MM.1S (cell line): ENCODE measurements at places on chromosomes 7 and 10.
A peak's percentile ranks its signal among the peaks of the same experiment; 100 is the strongest.

DNA sequence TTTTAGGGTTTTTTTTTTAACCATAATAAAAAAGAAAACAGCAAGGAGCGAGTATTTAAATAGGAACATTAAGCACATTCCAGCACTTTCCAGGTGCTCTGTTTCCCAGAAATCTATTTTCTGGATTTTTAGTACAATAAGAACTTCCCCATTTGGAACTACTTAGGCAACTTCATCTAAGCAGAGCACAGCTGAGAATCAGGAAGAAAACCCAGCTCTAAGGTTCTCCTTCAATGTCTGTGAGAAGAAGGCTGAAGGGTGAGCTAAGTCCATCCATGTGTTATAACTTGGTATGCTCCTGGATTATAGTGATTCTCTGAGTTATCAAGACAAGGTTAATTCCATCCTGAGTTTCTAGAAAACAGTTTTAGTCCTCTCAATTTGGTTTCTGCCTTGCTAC, 181.9 kb downstream of the CYP26A1 start:
- H3K4me1 ChIP-seq: no peaks in the 10 kb centered on the region
- H3K27me3 ChIP-seq: no peaks in the 10 kb centered on the region
- no peak overlapping the region for H3K27ac ChIP-seq
- H3K36me3 ChIP-seq: no peaks in the 10 kb centered on the region
- no peak overlapping the region for H3K4me3 ChIP-seq

- H3K4me3 ChIP-seq: no peak overlapping the region
- no peak for DNase-seq
- no peak overlapping the region for H3K27ac ChIP-seq
- H3K27me3 ChIP-seq: no peaks in the 10 kb centered on the region
- H3K4me1 ChIP-seq: no peaks in the 10 kb centered on the region
These were observed 23.3 kb upstream of the ASCC1 start for GRCh38 chr10:72239409-72239808.

GRCh38 chr7:1691096-1691495, 21.0 kb downstream of the ELFN1 start:
- no peaks in the 10 kb centered on the region for H3K36me3 ChIP-seq
- peaks cover 50% of the 10 kb centered on the region for H3K27me3 ChIP-seq
- H3K4me3 ChIP-seq: no peak overlapping the region
- H3K4me1 ChIP-seq: no peaks in the 10 kb centered on the region
- no peak overlapping the region for H3K27ac ChIP-seq

DNA sequence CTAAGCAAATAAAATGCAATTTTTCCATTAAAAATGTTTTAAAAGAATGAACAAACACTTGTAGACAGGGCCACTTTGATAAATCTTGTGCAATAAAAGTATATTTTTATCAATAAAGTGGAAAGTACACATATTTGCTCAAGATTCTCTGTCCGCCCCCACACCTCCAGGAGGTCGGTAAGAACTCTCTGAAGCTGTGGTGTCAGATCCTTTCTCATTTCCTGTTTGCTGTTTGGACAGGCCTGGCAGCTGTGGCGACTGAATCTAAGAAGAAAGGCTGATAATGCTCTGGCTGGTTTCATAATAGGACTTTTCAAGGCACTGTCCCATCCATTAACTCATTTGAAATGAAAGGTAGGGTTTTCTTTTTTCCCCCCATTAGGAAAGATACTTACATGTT, 15.3 kb upstream of the ASB4 start:
- peak overlapping the region; percentile 19; the same call in 1 of the 2 replicates for H3K4me3 ChIP-seq
- no peaks in the 10 kb centered on the region for H3K27me3 ChIP-seq
- peak overlapping the region; percentile 39; the same call in 1 of the 2 replicates for H3K27ac ChIP-seq

GRCh38 chr7:2445047-2445446, 31.2 kb downstream of the GRIFIN start:
- H3K36me3 ChIP-seq: no peaks in the 10 kb centered on the region
- no peak for DNase-seq
- H3K27ac ChIP-seq: no peak overlapping the region

GRCh38 chr10:13335881-13336280, 12.2 kb downstream of the SEPHS1 start:
- H3K27me3 ChIP-seq: no peaks in the 10 kb centered on the region
- H3K36me3 ChIP-seq: no peaks in the 10 kb centered on the region
- no peak overlapping the region for H3K4me3 ChIP-seq

DNA sequence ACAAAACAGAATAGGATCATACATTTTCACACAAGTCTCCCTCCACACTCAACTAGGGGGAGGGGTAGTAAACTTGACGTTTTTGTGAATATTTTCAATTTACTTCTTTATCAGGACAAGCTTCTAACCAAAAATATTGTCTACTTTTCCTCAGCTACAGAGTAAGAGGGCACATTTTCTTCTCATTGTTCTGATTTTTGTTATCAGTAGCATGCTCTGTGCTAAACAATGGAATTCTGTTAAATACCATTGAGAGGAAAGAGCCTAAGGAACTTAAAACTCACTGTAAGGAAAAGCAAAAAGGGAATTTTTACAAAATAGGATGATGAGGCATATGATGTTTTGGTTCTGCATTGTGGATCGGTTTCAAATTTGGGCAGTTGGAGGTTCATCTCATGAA, 41.2 kb downstream of the ANLN start:
- no peaks in the 10 kb centered on the region for H3K4me1 ChIP-seq
- DNase-seq: no peak
- no peak overlapping the region for H3K27ac ChIP-seq
- no peaks in the 10 kb centered on the region for H3K27me3 ChIP-seq
- H3K4me3 ChIP-seq: no peak overlapping the region

DNA sequence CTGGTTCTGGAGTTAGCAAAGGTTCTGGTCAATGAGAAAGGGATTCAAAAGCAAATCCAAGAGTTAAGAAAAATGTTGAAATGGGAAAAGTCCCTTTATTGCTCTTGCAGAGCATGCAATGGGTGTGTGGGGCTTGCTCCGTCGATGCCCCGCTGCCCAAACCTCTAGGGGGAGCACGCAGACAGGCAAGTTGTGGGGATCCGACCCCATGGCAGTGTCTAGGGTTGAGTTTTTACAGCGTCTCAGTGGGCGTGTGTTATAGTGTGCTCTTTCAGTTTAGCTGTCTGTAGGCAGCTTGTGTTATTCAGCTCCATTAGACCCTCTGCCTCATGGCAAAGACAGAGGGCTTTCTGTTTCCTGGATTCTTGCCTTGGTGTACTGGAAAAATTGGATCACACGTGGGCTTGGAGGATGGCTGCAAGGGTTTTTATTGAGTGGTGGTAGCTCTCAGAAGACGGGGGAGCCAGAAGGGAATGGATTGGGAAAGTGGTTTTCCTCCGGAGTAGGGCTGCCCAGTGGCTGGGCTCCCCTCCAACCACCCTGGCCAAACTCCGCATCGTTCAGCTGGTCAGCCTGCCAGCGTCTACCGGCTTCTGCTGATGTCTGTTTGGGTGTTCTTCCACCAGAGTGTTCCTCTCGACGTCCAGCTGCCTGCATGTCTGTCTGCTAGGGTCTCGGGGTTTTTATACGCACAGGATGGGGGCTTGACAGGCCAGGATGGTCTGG, 102.3 kb upstream of the PLXDC2 start:
- no peaks in the 10 kb centered on the region for H3K27me3 ChIP-seq
- no peaks in the 10 kb centered on the region for H3K36me3 ChIP-seq
- H3K27ac ChIP-seq: no peak overlapping the region
- no peak for DNase-seq
- no peak overlapping the region for H3K4me3 ChIP-seq
- no peaks in the 10 kb centered on the region for H3K4me1 ChIP-seq

- DNase-seq: no peak
- no peaks in the 10 kb centered on the region for H3K27me3 ChIP-seq
- H3K4me3 ChIP-seq: no peak overlapping the region
- no peak overlapping the region for H3K27ac ChIP-seq
- H3K4me1 ChIP-seq: no peaks in the 10 kb centered on the region
- no peaks in the 10 kb centered on the region for H3K36me3 ChIP-seq
These were observed 139.4 kb downstream of the GNAT3 start for GRCh38 chr7:80372415-80372814.

DNA sequence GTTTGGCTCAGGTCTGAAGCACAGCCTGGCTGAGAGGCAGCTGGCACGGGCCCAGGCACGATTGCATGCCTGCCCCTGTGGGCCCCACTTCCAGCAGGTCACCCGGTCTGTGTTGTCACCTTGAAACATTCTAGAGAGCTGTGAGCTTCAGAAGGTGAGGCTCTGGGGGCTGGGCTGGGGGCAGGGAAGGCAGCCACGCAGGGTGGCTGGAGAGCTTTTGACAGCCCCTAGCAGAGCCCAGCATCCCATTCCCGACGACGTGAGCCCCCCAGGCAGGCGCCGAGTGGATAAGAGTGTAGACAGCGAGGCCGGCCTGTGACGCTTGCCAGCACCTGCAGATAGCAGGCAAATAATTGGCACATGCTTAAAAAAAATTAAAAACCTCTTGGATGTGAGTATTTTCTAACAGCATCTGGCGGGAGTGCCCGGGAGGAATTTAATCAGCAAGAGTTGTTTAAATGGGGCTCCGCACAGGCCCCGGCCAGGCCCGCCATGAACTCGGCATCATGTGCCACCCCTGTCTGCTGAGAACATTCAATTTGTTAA, 212.0 kb upstream of the TBX20 start:
- H3K27ac ChIP-seq: no peak overlapping the region
- no peak overlapping the region for H3K4me3 ChIP-seq
- no peaks in the 10 kb centered on the region for H3K27me3 ChIP-seq
- DNase-seq: no peak
- no peaks in the 10 kb centered on the region for H3K36me3 ChIP-seq
- peaks cover 12% of the 10 kb centered on the region for H3K4me1 ChIP-seq

- no peak overlapping the region for H3K4me3 ChIP-seq
- DNase-seq: no peak
- H3K27me3 ChIP-seq: no peaks in the 10 kb centered on the region
- H3K27ac ChIP-seq: no peak overlapping the region
- no peaks in the 10 kb centered on the region for H3K36me3 ChIP-seq
- H3K4me1 ChIP-seq: no peaks in the 10 kb centered on the region
These were observed 28.1 kb downstream of the DLG5 start for GRCh38 chr10:77898323-77899079.

GRCh38 chr7:30894009-30894408, 17.6 kb upstream of the AQP1 start:
- no peak for DNase-seq
- no peaks in the 10 kb centered on the region for H3K36me3 ChIP-seq
- H3K27me3 ChIP-seq: no peaks in the 10 kb centered on the region
- H3K4me3 ChIP-seq: no peak overlapping the region
- no peak overlapping the region for H3K27ac ChIP-seq

DNA sequence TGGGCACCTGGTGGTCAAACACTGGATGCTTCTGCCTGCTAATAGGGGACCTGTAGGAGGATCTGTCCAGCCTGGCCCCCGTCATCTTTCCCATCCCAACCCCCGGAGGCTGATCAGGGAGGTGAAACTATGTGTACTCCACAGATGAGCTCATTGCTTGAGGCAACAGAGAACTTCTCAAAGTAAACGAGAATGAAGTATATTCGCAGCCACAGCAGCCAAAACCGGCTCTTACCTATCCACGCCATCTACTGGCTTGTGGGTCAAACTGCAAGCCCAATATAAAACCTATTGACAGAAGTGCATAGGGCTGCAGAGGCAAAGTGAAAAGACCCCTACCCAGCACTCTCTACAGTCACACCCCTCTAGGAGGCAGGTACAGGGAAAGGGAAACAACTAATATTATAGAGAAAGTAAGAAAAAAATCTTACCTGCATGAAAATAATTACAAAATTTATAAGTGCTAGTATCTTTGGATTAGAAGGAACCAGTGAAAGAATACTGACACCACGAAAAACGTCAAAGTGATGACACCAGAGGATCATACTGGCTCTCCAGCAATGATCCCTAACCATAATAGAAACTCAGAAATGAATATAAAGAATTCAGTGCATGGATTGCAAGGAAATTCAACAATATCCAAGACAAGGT, 973.5 kb downstream of the ANKRD7 start:
- peak; percentile 76 for DNase-seq
- H3K27me3 ChIP-seq: no peaks in the 10 kb centered on the region
- H3K4me3 ChIP-seq: no peak overlapping the region
- no peaks in the 10 kb centered on the region for H3K36me3 ChIP-seq

GRCh38 chr7:158887594-158887993, 31.2 kb downstream of the DYNC2I1 start:
- no peaks in the 10 kb centered on the region for H3K36me3 ChIP-seq
- no peaks in the 10 kb centered on the region for H3K4me1 ChIP-seq
- H3K27ac ChIP-seq: no peak overlapping the region
- no peak overlapping the region for H3K4me3 ChIP-seq
- no peak for DNase-seq
- H3K27me3 ChIP-seq: no peaks in the 10 kb centered on the region

DNA sequence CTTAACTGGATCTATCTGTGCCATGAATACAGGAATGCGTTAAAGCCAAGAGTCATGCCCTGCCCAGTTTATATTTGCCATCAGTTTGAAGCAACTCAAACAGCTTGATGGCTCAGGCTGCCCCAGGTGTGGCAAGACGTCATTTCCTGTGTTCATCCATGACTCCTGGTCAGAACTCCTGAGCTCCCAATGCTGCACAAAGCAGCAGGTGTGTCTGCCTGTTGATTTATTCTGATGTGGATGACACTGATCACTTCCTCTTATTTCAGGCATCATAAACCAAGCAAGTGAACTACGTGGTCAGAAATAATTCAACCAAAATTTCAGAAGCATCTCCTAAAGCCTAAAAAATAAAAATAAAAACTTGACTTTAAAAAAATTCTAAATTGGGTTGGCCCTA, 68.5 kb downstream of the EZH2 start:
- DNase-seq: no peak
- 0 out of 2 replicates have a peak, but pooled peaks cover 10% of the 10 kb centered on the region for H3K4me1 ChIP-seq
- H3K27me3 ChIP-seq: no peaks in the 10 kb centered on the region
- H3K27ac ChIP-seq: no peak overlapping the region

DNA sequence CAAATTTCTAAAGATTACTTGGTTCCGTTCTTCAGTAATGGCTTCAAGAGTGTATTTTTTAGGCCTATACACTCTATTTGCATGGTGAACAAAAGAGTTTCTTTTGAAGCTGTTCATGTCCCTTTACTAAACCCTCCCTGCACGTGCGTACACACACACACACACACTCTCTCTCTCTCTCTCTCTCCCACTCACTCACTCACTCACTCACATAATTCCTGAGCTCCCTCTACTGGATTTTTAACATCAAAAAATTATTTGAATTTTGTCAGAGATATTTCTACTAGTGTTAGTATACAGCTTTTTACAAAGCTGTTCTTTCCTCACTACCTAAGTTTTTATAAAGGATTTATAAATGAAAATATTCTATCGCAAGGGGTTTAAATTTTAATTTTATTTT, 85.9 kb downstream of the UBE3C start:
- no peaks in the 10 kb centered on the region for H3K4me1 ChIP-seq
